ENCODE measurements at places on chromosomes 1 and 21.

- DNase-seq: no peak
Observed at GRCh38 chr1:14815175-14815877, 216.8 kb downstream of the KAZN start.

- no peak for DNase-seq
Observed at GRCh38 chr1:66681686-66682085, 70.6 kb upstream of the DYNLT5 start.

- peak; percentile 83 for DNase-seq
Observed at GRCh38 chr1:30756545-30757351, 826 bp downstream of the LAPTM5 start.

- DNase-seq: no peak
Observed at GRCh38 chr1:209493559-209493958, 90.0 kb upstream of the CAMK1G start.

- DNase-seq: no peak
Observed at GRCh38 chr1:145711213-145711651, 4.1 kb upstream of the PDZK1 start.

- peak; percentile 70 for DNase-seq
Observed at GRCh38 chr1:50348449-50349241, 74.6 kb downstream of the DMRTA2 start.

- DNase-seq: no peak
Observed at GRCh38 chr21:46214478-46215340, 13.9 kb downstream of the LSS start.

DNA sequence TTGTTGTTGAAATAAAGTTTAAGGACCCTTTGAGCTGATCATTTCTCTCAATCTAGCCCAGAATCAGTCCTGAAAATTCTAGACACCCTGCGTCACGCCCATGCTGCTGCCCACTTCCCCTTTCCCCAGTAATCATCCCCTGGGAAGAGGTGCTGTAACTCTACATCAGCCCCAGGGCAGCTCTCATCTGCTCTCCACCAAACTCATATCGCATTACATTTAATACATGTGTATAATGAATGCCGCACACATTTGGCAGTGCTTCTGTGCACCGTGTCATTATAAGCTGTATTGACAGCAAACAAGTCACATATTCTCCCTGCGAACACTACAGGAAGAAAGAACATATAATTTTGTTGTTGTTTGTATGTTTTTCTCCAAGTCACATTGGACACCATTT is 539.7 kb upstream of the DAB1 start:
- no peak for DNase-seq

GRCh38 chr1:110872745-110873720 is at the start of gene CD53:
CD53 (plus strand) TSS chr1:110873148; CDS start chr1:110891409, 18,261 bp downstream.
- peak; percentile 66 for DNase-seq

- DNase-seq: no peak
Observed at GRCh38 chr1:41622402-41622801, 137.9 kb upstream of the EDN2 start.

- no peak for DNase-seq
Observed at GRCh38 chr1:100536031-100536430, 1.9 kb upstream of the GPR88 start.

DNA sequence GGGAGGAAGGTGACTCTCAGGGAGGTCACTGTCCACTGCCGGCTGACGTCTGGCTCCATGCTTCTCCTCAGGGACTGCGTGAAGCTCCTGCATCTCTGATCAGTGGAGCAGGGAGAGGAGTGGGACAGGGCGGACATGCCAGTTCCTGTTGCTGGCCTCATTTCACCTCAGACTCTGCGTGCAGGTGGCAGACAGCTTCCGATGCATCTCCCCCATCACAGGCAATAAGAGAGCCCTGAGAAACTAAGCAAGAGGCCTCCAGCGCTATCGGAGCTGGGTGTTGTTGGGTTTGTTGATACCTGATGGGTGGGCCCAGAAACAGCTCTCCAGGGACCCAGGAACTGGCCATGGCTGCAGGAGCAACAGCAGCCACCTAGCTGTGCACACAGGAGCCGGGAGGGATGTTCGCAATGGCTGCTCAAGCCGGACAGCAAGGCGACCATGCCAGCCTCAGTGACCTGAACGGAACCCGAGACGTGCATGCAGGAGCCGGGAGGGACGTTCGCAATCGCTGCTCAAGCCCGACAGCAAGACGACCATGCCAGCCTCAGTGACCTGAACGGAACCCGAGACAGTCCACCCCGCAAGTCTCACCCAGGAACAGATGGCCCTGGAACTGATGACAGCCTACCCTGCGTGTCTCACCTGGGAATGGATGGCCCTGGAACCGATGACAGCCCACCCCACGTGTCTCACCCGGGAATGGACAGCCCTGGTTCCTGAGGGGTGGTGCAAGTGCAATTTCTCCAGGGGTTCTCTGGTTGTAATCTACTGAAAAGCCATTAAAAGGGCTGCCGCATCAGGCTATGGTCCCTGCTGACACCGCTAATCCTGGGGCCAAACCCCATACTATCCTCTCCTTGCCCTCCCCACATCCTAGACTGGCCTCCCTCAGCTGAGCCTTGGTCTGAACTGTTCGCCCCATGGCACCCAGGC is 14.2 kb upstream of the PCBP3 start:
- no peak for DNase-seq

DNA sequence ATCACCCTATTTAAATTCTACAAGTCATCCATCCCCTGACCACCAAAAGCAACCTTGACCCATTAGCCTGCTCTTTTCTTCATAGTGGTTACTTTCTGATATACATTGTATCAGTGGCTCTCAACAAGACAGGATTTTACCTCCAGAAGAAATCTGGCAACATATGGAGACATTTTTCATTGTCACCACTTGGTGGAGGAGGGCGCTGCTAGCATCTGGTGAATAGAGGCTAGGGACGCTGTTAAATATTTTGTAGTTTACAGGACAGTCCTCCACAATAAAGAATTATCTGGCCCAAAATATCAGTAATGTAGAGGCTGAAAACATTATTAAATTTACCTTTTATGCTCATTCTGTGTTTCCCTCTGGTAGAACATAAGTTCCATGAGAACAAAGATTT is 6.1 kb downstream of the HSPA13 start:
- DNase-seq: no peak

DNA sequence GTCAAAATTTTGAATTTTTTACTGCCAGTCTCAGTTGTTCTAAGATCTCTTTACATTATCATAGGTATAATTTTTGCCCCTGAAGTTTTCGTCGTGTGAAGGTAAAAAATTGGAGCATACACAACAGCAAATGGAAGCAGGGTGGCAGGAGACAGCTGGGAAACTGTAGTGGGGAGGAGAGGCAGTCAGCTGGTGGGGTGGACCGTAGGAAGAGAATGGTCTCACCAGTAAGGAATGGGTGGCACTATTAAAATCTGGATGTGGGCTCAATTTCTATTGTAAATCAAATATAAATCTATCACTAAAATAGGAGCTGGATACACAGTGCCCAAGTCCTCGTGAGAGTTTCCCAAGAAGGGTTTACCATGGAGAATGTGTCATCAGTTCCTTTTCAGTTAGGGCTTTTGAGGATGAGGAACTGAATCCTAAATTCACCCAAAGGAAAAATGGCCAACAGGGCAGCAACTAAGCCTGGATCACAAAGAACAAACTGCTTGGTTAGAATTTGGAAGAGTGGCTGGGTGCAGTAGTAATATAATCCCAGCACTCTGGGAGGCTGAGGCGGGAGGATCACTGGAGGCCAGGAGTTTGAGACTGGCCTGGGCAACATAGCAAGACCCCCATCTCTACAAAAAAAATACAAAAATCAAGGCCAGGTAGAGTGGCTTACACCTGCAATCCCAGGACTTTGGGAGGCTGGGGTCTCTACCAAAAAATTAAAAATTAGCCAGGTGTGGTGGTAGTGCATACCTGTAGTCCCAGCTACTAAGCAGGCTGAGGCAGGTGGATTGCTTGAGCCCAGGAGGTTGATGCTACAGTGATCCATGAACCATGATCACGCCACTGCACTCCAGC is 10.5 kb upstream of the IRF2BP2 start:
- no peak for DNase-seq

DNA sequence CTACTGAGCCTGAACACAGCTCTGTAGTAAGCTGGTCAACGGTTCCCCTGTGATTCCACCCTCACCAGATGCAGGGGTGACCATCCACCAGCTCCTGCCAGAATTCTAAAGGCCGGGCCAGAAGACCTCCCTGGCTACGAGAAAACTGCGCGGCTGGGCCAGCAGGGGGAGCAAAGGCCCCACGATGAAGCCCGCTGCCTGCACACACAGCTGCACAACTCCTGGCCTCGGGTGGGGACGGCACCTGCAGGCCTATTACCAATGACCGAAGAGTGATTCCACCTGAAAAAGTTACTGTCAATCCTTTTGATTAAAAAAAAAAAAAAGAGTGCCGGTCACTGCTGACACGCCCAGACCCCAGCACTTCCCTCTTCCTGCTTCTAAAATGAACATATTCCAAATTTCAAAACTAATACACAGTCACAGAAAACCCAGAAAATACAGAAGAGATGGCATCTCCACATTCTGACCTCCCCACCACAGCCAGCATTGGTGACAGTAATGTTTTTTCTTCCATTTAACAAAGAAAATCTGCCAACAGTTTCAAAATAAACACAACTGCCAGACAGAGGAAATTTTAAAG is 49.8 kb upstream of the RIPK4 start:
- peak; percentile 48 for DNase-seq

DNA sequence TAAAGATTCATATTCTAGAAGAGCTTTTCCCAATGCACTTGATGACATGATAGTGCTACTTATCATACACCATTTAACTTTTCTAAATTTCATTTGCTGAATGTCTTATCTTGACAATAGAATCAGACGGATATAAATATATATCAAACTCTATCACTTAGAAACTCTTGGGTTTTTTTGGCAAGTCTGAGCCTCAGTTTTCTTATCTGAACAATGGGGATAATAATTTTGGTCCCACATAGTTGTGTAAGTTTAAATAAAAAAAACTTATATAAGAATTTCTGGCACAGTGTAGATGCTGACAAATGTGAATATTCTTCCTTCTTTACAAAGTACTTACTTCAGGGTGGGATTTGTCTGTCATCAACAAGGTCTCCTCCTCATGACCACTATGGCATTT is 21.5 kb upstream of the LEPR start:
- DNase-seq: no peak

DNA sequence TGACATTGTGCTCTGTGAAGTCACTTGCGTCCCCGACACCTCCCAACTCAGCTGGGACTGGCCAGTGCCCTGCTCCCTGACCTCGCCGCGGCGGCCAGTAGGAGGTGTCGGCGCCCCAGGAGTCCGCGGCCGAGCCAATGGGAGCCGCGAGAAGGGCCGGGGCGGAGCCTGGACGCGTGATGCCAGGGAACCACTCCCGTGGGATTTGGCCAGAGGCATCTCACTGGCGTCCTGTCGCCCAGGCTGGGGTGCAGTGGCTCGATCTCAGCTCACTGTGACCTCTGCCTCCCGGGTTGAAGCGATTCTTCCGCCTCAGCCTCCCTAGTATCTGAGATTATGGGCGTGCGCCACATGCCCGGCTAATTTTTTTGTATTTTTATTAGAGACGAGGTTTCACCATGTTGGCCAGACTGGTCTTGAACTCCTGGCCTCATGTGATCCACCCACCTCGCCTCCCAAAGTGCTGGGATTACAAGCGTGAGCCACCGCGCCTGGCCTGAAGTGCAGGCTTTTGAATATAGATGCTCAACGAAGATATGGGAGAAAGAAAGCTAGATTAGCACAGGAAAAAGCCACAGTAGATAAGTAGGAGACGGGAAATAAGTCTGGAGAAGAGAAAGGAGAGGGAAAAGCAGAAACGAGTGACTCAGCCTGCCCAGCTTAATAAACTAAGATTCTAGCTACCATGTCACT is 38.0 kb downstream of the ZBTB8OS start:
- peak; percentile 82 for DNase-seq

GRCh38 chr1:14681182-14681581 is 82.7 kb downstream of the KAZN start:
- DNase-seq: no peak
